ENCODE measurements at places on chromosomes 7 and 10.

DNA sequence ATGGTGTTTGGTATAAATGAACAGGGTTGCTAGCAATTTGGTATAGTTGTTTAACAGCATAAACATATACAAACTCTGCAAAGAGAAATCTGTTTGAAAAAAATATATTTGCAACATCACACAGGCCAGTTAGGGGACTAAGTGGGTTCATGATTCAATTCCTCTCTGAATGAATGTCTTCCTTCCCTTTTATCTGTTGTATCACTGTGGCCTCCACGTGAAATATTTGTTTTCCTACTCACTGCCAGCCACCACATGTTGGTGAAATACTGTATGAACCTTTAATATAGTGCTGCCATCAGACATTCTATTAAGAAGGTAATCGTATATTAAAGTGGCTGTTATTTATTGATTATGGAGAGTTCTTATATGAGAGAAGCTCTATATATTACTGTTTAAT lies 157.0 kb downstream of the ARID5B start:
- no peak for DNase-seq

DNA sequence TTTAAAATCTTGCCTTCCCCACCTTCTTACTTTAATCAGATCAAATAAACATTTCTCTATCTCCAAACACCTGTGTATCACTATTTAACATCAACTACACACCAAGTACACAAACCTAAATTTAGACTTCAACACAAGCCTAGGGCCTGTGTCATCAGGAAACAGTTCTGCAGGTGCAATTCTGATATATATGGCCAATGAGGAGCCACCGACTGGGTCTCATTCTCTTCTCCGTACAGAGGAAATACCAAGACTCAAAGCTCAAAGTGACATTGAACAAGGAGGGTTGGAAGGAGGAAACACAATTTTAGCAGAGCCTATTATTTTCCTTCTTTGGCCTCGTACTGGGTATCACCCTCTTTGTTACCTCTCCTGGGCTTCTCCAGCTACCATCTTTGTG lies 152.6 kb upstream of the PRR15 start:
- no peak for DNase-seq

DNA sequence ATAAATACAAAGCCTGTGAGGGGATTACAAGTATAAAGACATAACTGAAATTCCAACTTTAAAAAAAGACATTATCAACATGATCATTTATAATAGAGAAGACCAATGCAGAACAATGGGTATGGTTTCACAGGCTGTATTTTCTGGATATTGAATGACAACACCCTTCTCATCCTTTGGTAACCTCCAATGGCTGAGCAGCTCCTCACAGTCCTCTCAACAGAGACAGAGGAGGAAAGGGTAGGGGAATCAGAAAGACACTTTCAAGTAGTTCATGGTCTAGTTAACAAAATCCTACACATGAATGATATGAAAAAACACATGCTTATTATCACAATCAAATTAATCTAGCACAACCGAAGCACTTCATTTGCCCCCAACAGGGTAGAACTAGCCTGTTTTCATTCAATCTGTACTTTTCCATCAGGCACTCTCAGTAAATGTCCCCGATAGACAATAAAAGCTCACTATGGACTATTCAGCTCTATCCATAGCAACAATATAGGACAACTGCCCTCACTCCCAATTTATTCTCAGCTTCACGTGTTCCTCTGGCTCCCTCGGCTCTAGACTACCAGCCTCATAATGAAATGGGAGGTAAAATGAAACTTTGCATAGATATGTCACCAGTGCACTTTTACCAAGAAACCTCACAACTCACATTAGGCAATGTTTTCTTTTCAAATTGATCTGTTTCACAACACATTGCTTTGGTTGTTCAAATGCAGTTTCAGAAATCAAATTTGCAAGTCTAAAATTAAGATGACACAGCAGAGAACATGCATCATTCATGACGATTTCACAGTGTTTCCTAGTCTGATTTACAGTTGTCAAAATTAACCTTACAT lies 211.4 kb downstream of the THSD7A start:
- DNase-seq = no peak

GRCh38 chr7:34806831-34807230 lies 148.8 kb downstream of the NPSR1 start:
- no peak for DNase-seq

- no peak for DNase-seq
These were observed 278.7 kb upstream of the PODXL start for GRCh38 chr7:131835141-131835540.

GRCh38 chr7:113880559-113880958 lies 38.2 kb downstream of the PPP1R3A start:
- DNase-seq = no peak

DNA sequence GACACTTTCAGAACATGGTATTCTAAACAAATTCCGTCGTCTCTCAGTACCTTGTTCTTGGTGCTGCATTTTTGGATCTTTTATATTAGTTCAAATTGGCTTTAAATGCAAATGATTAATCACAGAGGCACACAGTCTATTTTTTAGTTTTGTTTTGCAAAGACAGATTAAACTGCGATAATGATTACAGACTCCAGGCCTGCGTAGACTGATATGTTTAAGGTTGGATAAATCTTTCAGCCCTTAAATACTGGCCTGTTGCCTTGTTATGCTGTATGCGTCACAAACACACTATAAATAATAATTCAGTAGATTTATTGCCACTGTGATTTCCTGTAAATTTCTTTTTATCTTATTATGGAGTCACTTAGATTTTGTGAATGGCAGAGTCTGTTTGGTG lies 19.3 kb downstream of the CACNB2 start:
- DNase-seq = no peak

DNA sequence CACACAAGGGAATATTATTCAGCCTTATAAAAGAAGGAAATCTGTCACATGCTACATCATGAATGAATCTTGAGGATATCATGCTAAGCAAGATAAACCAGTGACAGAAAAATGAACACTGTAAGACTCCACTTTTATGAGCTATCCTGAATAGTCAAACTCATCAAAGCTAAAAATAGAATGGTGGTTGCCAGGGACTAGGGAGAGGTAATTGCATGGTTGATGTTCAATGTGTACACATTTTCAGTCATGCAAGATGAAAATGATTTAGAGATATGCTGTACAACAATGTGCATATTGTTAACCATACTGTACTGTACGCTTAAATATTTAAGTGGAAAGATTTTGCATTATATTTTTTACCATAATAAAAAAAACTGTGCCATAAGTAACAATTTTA lies 1349.1 kb downstream of the XPNPEP1 start:
- no peak for DNase-seq

- no peak for DNase-seq
These were observed 50.0 kb downstream of the LMTK2 start for GRCh38 chr7:98156700-98157099.

All from memory B cell (primary cell).